NCI-H460 (cell line): ENCODE measurements at places on chromosomes 1 and 21.

GRCh38 chr1:54927472-54928240 lies 40.7 kb upstream of the DHCR24 start:
- no peak for DNase-seq

- peak; percentile 34 for DNase-seq
Measured at GRCh38 chr21:45617021-45617921, 26.3 kb upstream of the PCBP3 start.

GRCh38 chr1:117318011-117318410 lies 49.2 kb upstream of the MAN1A2 start:
- DNase-seq = no peak

- no peak for DNase-seq
Measured at GRCh38 chr1:59705466-59706302, 109.1 kb upstream of the HOOK1 start.

DNA sequence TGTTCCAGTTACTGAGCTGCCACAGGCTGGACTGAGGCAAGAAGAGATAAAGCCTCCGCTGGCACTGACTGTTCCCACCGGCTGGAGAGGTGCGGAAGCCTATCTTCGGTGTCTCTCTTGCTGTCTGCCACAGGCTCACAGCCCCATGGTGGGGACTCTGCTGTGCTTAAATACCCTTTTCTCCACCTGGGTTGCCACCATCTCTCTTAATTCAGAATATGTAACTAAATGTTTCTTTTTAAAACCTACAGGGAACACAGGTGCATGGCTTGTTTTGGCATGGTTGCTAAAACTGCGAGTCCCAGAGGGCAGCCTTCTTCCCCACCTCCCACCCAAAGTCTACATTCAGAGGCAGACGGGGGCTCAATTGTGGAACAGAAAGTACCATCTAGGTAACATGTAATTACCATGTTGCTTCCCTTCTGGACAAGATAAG lies 8.1 kb upstream of the LBR start:
- no peak for DNase-seq

DNA sequence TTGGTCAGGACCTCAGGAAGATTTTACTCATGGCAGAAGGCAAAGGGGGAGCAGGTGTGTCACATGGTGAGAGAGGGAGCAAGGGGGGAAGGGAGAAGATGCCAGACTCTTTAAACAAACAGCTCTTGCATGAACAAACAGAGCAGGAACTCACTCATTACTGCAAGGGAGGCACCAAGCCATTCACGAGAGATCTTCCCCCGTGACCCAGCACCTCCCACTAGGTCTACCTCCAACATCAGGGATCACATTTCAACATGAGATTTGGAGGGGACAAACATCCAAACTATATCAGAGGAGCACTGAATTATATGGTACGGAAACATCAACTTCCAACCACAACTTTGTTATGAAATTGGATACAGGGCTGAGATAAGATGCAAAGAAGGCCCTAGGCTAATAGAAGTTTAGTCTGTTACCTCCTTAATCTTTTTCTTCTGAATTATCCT lies 164.9 kb downstream of the ST6GALNAC3 start:
- peak; percentile 7 for DNase-seq

- DNase-seq = no peak
Measured at GRCh38 chr1:6588128-6588892, 8.5 kb downstream of the ZBTB48 start.

DNA sequence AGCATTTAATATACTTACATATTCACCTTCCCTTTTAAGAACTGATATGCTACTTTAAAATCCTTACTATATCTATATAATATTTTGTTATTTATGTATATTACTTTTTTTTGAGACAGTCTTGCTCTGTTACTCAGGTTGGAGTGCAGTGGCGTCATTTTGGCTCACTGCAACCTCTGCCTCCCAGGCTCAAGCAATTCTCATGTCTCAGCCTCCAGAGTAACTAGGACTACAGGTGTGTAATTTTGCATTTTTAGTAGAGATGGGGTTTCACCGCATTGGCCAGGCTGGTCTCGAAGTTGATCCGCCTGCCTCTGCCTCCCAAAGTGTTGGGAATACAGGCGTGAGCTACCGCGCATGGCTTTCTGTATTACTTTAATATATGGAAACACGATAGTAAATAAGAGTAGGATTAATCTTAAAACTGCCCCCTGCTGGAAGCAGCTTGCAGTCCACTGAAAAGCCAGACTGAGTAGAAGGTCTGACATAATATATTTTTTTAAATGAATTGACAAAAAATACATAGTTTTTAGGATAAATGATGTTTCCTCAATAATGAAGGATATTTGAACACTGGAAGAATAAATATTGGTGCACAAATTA lies 24.4 kb downstream of the RCAN3 start:
- no peak for DNase-seq

DNA sequence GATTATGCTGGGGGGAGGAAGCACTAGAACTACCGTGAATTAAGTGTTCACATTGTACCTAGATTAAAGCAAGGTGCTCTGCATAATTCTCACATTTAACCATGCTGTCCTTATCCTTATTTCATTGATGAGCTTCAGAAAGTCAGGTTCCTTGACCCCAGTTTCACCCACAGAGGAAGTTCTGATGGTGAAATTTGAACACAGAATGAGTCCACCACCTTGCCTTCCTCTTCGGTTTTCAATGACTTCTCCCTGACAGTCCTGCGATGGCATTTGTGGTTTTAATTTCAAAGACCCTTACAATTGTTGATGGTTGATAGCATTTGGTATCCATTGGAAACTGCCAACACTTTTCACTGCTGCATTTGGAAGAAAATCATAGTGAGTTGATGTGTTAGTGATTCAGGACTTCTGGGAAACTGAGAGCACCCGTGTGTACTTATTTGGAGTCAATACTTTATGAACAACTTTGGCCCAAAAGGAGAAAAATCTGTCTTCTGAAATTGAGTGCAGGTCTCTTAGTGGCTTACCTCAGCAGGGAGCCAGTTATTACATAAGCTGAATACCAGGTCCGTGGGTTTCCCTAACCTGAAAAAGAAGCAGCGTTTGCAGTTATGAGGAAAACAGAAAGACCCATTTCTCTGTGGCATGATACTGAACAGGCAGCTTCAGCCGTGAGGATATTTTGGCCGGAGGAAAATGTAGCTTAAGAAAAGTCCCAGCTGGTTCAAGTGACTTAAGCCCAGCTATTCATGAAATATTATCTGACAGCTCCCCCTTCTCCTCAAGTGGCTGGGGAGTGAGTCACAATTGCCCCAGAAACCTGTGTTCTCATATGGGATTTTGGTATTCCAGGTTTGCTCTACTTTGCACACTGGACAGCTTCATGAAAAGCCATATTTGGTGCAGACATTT lies 47.5 kb downstream of the ROR1 start:
- no peak for DNase-seq
